ENCODE measurements at places on chromosomes 3 and 15.

GRCh38 chr15:90545095-90545494, 15.4 kb downstream of the CRTC3 start:
- DNase-seq, result no peak

DNA sequence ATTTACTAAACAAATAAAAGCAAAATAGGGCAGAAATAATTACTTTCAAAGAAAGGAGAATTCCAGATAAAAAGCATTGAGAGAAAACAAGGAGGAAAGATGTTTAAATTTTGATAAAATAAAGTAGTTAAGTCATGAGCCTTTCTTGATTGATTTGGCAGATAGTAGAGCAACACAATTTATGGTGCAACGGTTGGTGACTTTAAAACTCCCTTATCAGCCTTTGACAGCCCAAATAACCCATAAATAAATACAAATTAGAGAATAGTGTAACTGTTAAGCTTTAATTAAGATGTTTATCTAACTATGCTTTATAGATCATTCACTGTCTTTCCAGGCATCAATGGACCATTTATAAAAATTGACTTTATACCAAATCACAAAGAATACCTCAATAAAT, 54.0 kb upstream of the EIF1B start:
- no peak for DNase-seq

DNA sequence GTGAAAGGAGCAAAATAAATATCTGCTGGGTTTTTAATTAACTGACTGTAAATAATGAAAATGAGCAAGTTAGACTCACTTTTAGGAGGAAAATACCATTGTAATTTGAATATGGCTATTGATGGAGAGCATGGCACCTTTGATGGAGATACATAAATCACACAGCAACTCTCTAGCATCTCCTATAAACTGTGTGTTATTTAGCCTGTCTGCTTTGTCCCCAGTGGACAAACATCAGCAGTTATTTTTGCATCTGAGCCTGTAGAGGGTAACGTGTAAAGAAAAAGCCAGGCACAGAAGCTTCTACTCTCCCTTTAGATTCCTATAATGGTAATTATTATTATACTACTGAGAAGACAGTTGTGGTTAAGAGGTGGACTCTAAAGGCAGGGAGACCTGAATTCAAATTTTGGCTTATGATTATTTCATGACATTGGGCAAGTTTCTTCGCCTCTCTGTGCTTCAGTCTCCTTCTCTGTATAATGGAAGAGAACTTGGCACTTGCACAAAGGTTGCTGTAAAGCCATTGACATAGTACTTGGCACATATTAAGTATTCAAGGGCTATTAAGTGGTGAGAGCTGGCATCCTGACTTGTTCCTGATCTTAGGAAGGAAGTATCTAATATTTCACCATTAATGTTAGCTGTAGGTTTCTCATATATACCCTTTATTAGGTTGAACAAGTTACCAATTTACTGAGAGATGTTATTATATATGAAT, 289.5 kb upstream of the TRIM42 start:
- DNase-seq, result no peak

GRCh38 chr3:195249057-195249770, 21.7 kb downstream of the XXYLT1 start:
- no peak for DNase-seq

DNA sequence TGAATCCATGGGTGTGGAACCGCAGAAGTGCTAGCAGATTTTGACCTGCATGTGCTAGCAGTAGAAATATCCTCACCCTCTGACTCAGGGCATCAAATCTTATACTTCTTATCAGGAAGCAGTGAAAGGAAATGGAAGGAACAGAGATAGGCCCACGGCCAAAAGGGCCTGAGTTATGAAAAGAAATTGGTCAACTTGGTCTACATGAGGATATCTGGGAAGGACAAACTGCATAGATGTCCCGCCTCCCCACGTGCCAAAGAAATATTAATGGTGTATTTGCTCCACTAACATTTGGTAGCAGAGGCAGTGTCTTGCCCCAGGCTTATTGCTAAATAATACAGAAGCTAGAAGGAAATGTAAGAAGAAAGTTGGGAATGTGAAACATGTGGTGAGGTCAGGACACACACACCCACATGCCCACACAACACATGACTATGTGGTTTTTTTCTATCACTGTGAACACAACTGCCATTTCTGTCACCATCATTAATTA, 93.6 kb upstream of the COL8A1 start:
- DNase-seq, result no peak

- no peak for DNase-seq
Measured at GRCh38 chr15:77603611-77604336, 28.9 kb downstream of the LINGO1 start.

DNA sequence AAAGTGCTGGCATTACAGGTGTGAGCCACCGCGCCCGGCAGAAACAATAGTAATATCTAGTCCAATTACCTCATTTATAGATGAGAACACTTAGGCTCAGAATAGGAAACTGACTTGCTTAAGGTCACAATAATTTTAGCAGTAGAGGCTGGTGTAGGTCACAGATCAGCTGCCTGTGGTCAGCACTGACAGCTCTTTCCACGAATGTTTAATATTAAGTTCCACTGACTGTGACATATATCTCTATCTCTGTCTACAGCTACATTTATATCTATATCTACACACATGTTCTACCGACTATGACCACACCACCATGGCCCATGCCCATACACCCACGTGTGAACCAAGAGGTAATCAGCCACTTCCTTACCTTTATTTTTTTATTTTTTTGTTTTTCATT, 40.2 kb upstream of the DLG1 start:
- DNase-seq, result no peak

DNA sequence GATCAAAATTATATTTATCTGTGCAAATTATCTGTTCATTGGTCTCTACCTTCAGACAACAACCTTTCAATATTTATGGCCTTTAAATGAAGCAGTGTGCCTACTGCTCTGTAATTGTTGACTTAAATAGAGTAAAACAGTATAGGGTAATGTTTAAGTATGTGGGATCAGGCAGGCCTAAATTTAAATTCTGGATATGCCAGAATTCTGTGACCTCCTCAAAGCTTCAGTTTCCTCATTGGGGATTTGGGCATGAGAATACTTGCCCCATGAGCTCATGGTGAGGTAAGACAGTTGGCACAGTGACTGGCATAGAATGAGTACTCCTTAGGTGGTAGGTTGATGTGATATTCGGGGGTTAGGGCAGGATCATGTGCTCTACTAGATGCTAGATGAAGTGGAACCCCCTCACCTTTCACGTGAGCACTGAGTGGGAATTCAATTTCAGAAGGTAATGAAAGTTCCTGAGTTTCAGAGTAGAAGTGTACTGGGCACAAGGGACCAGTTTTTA, 14.9 kb downstream of the ARL8B start:
- DNase-seq, result no peak

DNA sequence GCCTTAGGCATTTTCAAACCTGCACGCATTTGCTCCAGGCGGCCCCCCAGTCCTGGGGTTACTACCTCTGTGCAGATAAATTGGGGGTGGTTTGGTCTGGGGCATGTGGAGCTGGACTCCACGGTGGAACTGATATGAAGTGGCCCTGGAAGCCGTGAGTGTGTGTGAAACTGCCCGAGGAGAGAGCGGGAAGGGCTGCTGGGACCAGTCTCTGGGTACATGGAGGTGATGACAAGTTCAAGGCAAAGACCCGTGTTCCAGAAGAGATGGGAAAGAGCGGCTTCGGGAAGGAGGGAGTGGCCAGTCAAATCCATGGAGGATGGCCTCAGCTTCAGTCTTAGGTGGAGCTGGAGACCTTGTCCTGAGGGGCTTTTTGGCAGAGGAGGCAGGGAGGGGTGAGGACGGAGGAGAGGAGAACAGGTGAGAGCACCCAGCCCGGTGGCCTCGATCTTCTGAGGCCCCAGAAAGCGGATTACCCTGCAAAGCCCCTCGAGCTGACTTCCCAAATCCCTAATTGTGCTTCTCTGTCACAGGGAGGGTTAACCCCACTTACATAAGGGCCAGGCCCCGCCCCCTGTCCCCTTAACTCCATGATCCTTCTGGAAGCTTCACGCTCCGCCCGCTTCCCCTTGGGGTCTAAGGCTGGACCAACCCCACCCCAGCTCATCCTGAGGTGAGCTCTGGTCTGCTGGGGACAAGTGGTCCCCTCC, 1.9 kb upstream of the NR2E3 start:
- DNase-seq, result no peak

- DNase-seq, result no peak
Measured at GRCh38 chr3:40770061-40770460, 245.3 kb downstream of the ZNF621 start.

DNA sequence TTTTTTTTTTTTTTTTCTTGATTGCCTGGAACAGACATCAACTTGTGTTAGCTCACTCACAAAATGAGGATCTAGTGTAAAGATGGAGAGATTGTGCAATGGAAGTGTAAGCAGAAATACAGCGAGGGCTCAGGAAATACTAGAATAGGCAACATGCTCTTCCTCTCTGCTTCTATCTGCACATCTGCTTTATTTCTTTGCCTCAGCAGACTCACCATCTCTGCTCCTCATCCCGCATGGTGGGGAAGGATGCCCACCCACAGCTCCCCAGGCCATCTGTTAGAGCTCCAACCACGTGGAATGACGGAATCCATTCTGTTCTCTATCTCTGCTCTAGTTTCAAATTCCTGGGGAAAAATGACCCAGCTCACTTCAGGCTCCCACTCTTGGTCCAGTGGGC, 128.0 kb upstream of the ADAMTS9 start:
- DNase-seq, result no peak

GRCh38 chr15:67382723-67383122, 128.1 kb downstream of the IQCH start:
- no peak for DNase-seq

- no peak for DNase-seq
Measured at GRCh38 chr3:194960446-194961032, 274.9 kb downstream of the FAM43A start.

- no peak for DNase-seq
Measured at GRCh38 chr3:23960649-23961048, 15.6 kb downstream of the NR1D2 start.

DNA sequence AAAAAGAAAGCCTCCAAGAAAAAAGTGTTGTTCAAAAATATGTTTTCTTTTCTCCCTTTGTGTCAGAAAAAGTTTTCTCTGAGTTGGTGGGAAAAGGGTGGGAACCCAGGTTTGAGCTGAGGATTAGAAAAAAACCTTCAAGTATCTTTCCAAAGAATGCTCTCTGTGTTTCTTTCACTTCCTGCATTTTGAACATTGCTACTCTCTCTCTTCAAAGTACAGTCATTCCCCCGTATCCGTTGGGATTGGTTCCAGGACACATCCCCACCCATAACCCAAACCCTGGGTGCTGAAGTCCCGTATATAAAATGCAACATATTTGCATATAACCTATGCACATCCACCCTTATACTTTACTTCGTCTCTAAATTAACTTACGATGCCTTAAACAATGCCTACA, 139.6 kb downstream of the TMCO5A start:
- DNase-seq, result no peak

DNA sequence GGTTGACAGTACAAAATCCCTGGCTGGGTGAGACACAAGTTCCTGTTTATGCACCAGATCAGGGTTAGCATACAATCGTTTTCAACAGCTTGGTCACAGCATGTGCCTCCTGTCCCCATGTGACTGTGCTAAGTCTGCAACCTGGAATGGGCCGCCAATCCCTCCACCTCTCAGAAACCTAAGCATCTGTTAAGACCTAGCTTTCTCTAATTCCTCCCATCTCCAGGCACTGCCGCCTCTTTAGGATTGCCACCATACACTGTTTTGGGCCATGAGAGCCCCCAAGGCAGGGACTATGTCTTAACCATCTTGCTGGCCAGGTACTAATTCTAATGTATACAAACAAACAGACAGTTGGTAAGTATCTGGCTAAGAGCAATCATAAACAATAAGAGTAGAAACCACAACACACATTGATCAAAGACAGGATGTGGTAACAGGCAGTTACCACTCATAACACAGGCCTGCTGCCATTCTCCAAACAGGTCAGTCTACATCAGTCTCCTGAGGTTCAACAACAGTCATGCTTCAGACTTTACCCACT, 25.6 kb downstream of the SEC22C start:
- DNase-seq, result no peak

GRCh38 chr15:93640411-93640962, 551.5 kb upstream of the RGMA start:
- no peak for DNase-seq

DNA sequence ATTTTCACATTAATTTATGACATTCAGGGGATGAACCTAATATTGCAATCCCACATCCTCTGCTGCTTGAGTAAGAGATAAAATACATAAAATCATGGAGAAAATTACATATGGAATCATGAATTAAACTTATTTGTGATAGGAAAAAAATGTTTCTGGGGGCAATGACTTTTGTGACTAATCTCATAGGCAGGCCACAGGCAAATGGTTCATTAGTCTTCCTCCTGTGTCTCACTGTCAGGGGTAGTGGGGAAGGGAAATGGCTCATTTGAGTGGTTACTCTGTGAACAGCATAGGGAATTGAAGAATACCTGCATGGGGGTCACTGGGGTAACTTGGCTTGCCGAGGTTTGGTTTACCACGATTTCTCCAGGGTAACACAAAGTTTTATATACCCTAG, 72.0 kb downstream of the TFG start:
- DNase-seq, result no peak

- DNase-seq, result no peak
Measured at GRCh38 chr3:139617672-139618268, 60.0 kb downstream of the NMNAT3 start.

DNA sequence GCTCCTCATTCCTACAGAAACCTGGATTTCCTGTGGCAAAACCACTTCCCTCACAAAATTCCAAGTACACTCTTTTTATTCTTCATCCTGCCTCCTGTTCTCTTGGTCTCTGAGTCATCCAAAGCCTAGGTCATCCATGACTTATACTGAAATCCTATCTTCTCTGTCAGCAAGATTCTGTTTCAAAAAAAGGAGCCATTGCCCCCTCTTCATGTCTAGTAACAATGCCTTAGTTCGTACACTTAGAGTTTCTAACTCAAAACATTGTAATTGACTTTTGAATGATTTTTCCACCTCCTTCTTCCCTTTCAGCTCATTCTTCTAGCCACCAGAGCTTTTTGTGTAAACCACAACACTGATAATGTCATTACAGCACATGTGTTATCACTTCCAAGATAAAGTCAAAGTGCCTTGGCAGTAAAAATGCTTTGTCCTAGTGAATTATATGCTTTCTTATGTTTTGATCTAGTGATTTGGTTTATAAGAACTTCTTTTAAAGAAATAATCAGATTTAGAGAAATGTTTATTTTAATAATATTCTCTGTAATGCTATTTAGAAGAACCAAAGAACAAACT, 256.5 kb upstream of the NECTIN3 start:
- DNase-seq, result no peak

All from NCI-H1436 treated with DMSO at 0.1 percent for 48 hours (cell line).